ENCODE measurements at places on chromosomes 12 and 14. TPM values are rescaled to one million over a fixed set of nuclear protein-coding genes. Genes with fewer than 3 reads are reported as not detected.
A peak's percentile ranks its signal among the peaks of the same experiment; 100 is the strongest.

RFX4 gene
- total RNA-seq, result not detected

NR1H4 gene
- not detected for total RNA-seq

DNA sequence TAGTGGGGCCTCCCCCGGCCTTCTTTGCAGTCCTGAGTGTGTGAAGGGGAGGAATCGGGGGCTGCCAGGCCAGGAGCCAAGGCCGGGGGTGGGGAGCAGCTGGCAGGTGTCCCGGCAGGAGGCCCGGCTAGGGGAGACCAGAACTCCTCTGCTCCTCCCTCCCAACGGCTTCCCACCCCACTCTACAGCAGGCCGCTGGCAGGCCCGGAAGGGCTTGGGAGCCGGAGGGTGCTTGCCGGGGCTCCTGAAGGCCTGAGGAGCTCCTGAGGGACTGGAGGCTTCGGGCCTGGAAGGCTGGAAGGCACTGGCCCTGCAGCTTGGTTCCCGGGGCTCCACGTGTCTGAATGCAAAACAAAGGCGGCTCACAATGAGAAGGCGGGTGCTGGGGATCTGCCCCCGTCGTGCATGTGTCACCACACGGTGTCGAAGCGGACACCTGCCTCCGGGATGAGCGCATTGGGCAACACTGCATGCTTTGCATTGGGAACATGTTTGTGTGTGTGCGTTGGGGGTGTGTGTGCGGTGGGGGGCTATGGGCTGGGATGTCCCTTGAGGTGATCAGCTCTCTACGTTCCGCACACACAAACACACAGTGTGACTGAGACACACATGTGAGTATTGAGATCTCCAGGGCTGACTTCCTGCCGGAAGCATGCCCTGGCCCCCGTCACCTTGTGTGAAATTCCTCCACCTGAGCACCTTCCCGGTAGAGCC lies 30.9 kb upstream of the ANKRD9 start:
- peak; percentile 46 for DNase-seq

- no peak for DNase-seq
Measured at GRCh38 chr12:45285717-45286116, 69.8 kb downstream of the ANO6 start.

DNA sequence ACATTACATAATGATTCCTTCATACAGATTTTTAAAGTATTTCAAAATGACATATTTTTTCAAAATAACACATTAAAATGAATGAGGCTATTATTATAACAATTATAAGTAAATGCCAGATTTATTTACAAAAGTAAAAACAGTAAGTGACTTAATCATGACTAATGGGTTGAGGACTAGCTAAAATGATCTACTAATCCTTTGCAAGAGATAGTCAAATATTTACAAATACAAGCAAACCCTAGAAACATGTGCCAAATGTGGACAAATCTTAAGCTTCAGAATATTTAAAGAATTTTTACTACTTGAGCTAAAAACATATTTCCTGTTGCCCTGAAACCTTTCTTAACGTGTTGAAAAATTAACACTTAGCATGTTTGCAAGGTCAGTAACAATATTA lies 74.8 kb downstream of the KIF21A start:
- no peak for DNase-seq

DNA sequence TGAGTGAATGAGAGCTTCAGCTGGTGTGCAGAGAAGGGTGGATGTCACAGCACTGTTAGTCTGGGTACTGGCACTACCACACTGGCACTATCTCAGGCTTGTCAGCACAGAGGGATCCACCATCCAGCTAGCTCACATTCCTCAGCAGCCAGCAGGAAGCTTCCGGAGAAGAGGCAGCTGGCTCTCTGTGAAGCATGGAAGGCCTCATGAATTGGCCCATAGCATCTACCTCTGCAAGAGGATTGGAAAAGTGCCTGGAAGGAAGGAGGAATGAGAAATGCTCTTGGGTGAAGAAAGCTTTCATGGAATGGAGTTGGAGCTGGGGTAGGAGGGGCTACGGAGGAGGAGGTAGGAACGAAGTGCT lies 9.9 kb downstream of the KRT83 start:
- no peak for DNase-seq

GRCh38 chr14:82533351-82533750 lies 999.7 kb upstream of the SEL1L start:
- DNase-seq, result no peak

OR4N5 gene
- not detected for total RNA-seq

- no peak for DNase-seq
Measured at GRCh38 chr14:101476916-101477553, 84.3 kb upstream of the DIO3 start.

MYBPC1 gene
- not detected for total RNA-seq

DNA sequence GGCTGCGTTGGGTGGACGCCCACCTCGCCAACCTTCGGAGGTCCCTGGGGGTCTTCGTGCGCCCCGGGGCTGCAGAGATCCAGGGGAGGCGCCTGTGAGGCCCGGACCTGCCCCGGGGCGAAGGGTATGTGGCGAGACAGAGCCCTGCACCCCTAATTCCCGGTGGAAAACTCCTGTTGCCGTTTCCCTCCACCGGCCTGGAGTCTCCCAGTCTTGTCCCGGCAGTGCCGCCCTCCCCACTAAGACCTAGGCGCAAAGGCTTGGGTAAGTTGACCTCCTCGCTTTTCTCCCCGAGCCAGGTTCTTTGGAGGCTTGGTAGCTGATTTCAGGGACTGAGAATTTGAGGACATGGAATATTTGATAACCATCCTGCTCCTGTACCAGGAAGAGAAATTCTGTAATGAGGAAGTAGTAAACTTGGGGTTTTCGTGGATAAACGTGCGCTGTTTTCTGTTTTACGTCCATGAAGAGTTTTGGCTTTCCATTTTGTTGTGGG lies 530 bp downstream of the APAF1 start:
- DNase-seq, result peak; percentile 37

GRCh38 chr14:75876530-75876929 lies 105.3 kb downstream of the TGFB3 start:
- no peak for DNase-seq

- DNase-seq, result no peak
Measured at GRCh38 chr14:88439088-88439487, 53.6 kb downstream of the SPATA7 start.

TEX22 gene
- total RNA-seq, result under 0.01 TPM

DNA sequence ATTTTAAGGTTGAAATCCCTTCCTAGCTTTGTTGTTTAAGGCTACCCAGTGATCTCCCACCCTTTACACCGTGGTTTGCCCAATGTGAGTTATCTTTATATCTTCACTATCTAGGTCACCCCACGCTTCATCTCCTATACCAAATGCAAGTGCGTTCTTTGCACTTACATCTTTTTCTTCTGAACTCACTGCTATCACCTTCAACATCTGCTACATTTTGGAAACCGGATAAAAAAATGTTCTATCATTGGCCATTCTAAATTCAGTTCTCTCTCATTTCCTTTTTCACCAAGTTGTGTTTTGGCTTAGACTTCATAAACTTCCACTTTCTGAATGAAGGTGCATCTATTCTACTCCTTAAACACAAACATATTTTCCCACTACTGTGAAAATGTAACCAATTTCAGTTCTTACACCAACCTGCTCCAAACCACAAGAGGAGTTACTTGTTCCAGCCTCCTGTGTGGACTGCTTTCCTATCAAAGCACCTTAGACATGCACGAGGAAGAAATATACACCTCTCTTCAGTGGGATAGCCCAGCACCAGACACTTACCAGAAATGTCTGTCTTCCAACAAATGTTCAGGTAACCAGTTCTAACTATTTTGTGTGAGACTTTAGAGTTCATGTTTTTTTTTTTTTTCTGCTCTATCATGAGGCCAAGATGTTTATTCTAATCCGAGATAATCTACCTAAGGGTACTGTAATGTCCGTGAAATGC lies 21.9 kb downstream of the CLEC9A start:
- no peak for DNase-seq

TOMM20L gene
- not detected for total RNA-seq

DNA sequence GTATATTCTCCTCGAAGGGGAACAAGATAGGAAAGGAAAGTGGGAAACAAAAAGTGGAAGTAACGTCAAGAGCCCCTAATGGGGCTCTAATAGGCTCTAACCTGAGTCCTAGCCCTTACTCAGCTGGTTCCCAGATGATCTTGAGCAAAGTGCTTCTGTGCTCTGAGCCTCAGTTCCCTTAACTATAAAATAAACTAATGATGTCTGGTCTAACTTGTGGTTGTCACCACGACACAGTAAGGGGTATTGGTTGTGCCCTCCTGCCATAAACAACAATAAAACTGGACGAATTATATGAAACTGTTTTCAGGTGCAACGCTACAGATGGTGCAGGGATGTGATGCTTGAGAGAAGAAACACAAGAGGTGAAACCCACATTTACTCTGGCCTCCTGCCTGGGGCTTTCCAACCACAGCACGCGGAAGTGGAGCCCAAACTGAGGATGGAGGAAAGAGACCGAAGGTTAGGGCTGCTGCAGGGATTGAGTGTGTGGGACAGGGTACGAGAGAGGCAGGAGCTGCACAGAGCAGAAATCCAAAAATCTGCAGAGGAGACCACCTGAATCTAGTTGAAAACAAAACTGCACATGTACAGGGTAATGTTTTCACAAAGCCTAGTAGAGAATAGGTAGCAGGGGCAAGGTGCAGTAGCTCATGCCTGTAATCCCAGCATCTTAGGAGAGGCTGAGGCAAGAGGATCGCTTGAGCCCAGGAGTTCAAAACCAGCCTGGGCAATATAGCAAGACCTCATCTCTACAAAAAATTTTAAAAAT lies 45.6 kb upstream of the BCL2L14 start:
- no peak for DNase-seq

CCDC196 gene
- not detected for total RNA-seq

AQP5 gene
- total RNA-seq, result not detected

- peak; percentile 86 for DNase-seq
Measured at GRCh38 chr14:61470261-61470960, 149.0 kb downstream of the PRKCH start.

HAL gene
- 0.22 TPM for total RNA-seq

GRCh38 chr14:65373671-65374039 lies 38.9 kb upstream of the FUT8 start:
- DNase-seq, result no peak

DNA sequence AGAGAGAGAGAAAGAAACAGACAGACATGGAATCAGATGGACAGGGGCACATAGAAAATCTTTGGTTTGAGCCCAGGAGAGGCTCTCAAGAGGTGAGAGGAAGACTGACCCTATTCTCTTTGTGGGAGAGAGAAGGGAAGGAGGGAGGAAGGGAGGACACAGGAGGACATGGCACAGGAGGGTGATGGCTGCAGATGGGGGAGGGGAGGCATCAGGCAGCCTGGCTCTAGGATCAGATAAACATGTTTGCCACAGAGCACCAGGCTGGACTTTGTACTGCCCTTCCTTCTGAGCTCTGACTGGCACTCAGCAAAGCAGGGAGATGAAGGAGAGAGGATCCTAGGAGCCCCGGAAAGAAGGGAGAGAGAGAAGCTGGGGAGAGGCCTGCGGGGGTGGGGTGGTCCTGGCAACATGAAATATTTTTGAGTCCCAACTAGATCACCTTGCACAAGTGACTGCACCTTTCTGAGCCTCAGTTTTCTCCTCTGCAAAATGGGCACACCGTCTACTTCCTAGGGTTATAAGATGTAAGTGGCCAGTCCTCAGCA lies 6.1 kb downstream of the HNF1A start:
- DNase-seq, result no peak

LARP4 gene
- 29.6 TPM for total RNA-seq

- no peak for DNase-seq
Measured at GRCh38 chr12:13060581-13060980, 16.4 kb downstream of the FAM234B start.

TSHR gene
- not detected for total RNA-seq

GRCh38 chr12:15794196-15794595 lies 5.0 kb upstream of the EPS8 start:
- DNase-seq, result no peak

ACSM4 gene
- total RNA-seq, result not detected

- no peak for DNase-seq
Measured at GRCh38 chr14:88043529-88044443, 38.9 kb downstream of the GPR65 start.

DNA sequence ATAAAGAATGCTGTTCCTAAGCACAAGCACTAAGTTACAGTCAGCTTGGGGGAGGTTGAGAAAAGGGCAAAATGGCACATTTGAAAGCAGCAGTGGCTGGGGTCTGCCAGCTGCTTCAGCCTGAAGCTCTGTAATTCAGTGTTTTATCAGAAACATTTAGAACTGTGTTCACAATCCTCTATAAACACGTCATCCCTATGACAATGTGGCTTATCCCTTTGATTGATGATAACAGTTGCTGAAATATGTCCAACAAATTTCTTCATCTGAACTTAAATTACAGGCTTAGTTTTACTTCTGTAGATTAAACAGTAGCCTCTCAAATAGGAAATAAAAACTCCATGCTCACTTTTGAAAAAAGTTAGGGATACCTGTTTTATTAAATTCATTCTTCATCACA lies 108.8 kb downstream of the VEZT start:
- peak; percentile 35 for DNase-seq

RARG gene
- 5.2 TPM for total RNA-seq

GRCh38 chr12:124132530-124132929 lies 159.5 kb downstream of the ZNF664 start:
- no peak for DNase-seq

DNA sequence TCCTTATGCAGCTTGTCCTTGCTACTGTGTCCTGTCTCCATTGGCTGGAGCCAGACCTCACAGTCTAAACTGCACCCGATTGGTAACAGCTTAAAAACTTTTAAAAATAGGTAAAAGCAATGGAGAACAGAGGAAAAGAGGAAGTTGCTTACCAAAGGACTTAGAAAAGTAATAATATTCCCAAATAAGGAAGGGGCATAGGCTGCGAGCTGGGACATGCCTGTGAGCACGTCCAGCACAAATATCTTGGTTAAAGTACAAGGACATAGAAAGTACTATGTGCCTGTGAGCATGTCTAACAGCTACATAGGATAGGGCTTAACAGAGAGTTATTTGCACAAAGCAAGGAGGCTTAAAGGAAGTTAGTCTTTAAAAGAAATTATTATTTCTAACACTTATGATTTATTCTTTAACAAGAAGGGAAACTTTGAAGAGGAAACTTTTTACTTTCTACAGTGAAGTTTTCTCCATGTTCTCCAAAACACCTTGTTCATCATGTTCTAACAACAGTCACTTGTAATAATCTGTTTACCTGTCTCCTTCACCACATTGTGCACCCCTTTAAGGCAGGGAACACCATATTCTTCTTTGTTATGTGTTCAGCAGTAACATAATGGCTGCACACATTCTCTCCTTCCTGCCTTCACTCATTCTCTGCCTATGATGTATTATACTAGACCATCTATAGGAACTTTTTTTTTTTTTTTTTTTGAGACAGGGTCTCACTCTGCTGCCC lies 9.8 kb upstream of the UBE2N start:
- DNase-seq, result no peak

DNA sequence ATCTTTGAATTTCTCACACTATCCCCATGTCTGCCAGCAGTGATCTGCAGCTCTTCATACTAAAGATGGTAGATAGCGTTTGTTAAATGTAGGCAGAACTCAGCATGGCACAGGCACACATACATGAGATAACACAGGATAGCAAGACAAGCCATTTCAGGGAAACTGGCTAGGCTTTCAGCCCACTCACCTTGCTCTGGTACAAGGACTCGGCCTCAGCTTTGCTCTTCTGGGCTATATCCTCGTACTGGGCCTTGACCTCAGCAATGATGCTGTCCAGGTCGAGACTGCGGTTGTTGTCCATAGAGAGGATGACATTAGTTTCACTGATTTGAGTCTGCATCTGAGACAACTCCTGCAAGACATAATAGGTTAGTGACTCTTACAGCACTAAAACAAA lies 3.1 kb downstream of the KRT1 start:
- no peak for DNase-seq

All from lung microvascular endothelial cell (primary cell).